AG09319 (cell line): ENCODE measurements at places on chromosomes 5 and 9.

DNA sequence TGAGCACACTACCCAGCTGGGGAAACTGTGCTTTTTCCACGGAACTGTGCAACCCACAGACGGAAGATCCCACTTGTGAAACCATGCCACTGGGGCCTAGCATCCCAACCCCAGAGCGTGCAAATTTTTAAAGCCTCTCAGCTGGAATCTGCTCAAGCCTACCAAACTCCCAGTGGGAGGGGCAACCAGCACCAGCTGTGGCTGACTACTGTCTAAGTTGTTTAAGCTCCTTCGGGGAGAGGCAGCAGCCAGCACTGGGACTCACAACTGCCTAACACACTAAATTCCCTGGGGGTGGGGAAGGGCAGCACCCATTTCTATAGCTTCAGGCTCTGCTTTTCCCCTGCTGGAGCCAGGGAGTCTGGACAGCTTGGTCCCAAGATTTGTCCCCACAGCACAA, 287.6 kb upstream of the MSX2 start:
- no peak for DNase-seq

DNA sequence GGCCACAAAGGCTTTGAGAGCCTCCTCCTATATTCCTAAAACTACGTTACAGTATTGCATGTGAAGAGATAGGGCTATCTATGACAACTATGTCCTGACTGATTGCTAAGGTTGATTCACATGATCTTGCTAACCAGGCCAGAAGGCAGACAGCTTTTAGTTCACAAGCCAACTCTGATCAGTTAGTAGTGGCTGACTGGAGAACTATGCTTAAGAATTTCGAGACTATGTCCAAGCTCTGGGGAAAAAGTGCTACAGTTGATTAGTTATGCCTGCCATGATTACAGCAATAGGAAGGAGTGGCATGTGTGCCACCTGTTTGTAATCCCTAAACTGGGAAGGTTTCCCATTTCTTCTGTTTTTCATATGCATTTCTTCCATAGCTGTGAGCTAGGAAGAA, 223.4 kb downstream of the DOCK8 start:
- peak; percentile 43 for DNase-seq

- no peak for DNase-seq
Observed at GRCh38 chr5:171306166-171306565, 2.9 kb upstream of the TLX3 start.

GRCh38 chr5:116810951-116811350, 236.3 kb upstream of the SEMA6A start:
- DNase-seq = no peak

GRCh38 chr9:69835277-69836080, 14.9 kb downstream of the CFAP95 start:
- no peak for DNase-seq

DNA sequence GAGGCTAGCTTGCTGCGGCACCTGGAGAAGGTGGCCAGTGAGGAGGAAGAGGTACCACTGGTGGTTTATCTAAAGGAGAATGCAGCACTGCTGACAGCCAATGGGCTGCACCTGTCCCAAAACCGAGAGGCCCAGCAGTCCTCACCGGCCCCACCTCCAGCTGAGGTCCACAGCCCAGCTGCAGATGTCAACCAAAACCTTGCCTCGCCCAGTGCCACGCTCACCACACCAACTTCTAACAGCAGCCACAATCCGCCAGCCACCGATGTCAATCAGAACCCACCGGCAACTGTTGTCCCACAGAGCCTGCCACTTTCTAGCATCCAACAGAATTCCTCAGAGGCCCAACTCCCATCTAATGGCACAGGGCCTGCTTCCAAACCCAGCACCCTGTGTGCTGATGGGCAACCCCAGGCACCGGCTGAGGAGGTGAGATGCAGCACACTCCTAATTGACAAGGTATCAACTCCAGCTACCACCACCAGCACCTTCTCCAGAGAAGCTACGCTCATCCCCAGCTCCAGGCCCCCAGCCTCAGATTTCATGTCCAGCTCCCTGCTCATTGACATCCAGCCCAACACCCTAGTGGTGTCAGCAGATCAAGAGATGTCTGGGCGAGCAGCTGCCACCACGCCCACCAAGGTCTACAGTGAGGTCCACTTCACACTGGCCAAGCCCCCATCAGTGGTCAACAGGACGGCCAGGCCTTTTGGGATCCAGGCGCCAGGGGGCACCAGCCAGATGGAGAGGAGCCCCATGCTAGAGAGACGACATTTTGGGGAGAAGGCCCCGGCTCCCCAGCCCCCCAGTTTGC, 8.0 kb downstream of the SYNPO start:
- DNase-seq = no peak

DNA sequence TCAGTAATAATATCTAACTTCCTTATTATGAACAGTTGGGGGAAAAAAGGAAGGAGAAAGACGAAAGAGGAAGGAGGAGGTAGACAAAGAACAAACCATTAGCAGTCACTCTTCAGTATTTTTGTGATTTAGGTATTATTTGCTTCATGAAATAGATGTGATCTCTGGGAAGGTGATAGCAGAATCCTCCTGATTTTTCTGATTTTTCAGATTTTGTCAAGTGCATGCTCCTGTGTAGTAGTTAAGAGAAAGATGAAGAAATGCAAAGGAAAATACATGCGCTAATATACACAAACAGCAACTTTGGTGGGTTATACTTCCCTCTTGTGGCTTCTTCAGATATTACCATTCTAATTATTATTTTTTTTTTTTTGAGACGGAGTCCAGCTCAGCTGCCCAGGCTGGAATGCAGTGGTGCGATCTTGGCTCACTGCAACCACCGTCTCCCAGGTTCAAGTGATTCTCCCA, 31.6 kb downstream of the LMNB1 start:
- DNase-seq = no peak

GRCh38 chr5:88687373-88687911, 195.5 kb downstream of the MEF2C start:
- DNase-seq = no peak

GRCh38 chr5:173629628-173630027, 13.2 kb upstream of the BOD1 start:
- DNase-seq = no peak

- no peak for DNase-seq
Observed at GRCh38 chr5:113598150-113598549, 84.7 kb downstream of the YTHDC2 start.

- DNase-seq = no peak
Observed at GRCh38 chr5:73759771-73760170, 133.8 kb downstream of the ARHGEF28 start.

DNA sequence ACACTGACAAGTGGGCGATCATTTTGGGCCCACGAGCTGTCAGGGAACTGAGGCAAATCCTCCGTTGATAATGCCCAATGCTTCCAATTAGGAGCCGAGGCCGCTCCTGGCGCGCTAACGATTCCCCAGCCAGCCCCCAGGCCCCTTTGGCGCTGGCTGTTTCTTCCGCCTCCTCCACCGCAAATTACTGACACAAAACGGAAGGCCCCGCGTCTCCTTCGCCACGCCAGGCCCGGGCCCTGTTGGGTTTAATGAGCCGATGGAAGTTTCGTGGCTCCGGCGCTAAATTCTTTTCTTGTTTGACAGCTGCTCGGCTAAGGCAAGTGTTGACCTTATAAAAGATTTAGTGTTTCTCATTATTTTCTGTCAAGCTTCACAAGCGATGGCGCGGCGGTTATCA, 25.7 kb upstream of the BARHL1 start:
- no peak for DNase-seq
